ENCODE measurements at places on chromosomes 4 and X. TPM values are rescaled to one million over a fixed set of nuclear protein-coding genes. Genes with fewer than 3 reads are reported as not detected.

DNA sequence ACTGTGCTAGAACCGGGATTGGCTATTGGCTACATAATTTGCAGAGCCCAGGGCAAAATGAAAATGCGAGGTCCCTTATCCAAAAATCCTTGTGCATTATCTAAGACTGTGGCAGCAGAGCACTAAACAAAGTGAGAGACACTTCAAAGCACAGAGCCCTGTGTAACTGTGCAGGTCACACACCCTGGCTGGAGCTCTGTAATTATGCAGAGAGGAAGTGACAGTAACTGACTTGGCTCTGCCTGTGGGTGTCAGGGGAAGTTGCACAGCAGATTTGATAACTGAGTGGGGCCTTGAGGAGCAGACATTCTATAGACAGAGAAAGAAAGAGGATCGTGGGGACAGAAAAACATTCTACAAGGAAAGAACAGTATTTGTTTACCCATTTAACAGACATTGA, 173.5 kb upstream of the FMR1 start:
- no peak for DNase-seq

Gene SLC10A3
- 15.9 TPM for polyA plus RNA-seq

- no peak for DNase-seq
Measured at GRCh38 chr4:21699446-21699845, 249.1 kb downstream of the KCNIP4 start.

DNA sequence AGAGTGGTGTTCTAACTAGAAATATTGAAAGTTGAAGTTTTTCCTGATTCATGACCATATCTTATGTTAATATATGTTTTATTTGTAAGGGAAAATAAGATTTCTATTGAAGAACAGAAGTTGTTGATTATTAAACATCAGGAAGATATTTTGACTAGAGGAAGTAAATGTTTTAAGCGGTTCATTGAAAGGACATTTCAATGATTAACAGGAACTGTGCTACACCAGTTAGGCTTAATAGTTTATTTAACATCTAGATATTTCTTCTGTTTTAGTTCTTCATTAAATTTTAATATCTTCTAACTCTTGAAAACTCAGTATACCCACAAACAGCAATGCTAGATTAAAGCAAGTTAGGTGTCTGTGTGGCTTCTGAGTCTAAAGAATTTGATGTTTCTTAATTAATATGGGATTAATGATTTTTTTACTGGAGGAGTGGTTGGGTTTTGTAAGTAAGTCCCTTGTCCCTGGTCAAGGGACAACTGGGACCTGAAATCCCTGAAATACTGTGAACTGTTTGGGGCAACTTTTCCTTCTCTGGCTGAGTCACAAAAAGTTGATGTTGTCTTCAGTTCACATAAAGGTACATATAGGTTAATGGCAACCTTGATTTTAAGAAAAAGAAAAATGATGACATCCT, 42.9 kb upstream of the CYP4V2 start:
- no peak for DNase-seq

Gene EVC2
- polyA plus RNA-seq = 8.3 TPM

DNA sequence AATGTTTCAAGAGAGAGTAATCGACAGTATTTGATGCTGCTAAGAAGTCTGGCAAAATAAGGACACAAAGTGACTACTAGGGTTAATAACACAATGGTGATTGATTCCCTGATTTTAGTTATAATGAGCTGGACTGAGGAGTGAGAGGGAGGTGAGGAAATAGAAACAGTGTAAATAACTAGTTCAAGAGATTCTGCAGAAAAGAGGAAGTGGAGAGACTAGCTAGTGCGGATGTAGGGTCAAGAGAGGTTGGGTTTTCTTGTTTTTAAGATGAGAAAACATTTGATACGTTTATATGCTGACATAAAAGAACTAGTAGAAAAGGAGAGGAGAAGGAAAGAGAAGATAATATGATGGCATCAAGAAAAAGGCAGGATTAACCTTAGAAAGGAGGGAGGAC, 12.2 kb upstream of the TRPC5 start:
- no peak for DNase-seq

GRCh38 chr4:98939892-98940298, 11.0 kb upstream of the EIF4E start:
- peak; percentile 47 for DNase-seq

- no peak for DNase-seq
Measured at GRCh38 chrX:56764975-56765791, 36.1 kb downstream of the NBDY start.

Gene STK26
- 9.5 TPM for polyA plus RNA-seq

Gene SMARCA1
- 132 TPM for polyA plus RNA-seq

Gene ANOS1
- polyA plus RNA-seq = 8.0 TPM

Gene TNIP3
- polyA plus RNA-seq = 1.2 TPM

- DNase-seq = no peak
Measured at GRCh38 chrX:42943051-42943974, 165.3 kb upstream of the PPP1R2C start.

Gene NHSL2
- polyA plus RNA-seq = 8.6 TPM

DNA sequence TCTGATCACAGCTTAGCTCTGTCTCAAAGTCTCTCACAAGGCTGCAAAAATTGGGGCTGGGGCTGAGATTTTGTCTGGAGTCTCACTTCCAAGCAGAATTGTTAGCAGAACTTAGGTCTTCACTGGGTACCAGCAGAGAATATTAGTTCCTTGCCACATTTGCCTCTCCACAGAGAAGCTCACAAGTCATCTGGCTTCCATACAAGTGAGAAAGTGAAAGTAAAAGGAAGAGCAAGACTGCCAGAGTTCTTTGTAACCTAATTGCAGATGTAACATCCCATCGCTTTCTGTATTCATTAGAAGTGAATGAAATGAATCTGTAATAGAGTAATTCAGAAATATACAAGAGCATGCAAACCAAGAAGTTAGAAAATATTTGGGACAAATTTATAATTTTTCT, 624.1 kb upstream of the GNPDA2 start:
- DNase-seq = no peak

Gene TMEM154
- polyA plus RNA-seq = 0.72 TPM

DNA sequence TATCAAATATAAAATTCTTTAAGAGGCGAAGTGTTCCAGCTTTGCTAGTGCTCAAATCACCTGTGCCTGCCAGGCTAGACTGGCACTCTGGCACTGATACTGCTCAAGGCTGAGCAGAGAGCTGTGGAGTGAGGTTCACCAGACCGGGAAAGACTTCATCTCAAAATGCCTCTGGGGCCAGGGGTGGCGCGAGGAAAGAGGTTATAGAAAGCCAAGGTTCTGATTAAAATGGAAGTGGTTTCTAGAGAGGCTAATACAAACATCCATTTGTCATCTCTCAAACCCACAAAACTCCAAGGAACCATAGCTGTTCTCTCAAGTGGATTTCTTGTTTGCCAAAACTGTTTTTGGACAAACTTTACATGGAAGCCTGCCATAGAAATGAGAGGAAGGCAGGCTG, 41.5 kb downstream of the F11 start:
- no peak for DNase-seq

DNA sequence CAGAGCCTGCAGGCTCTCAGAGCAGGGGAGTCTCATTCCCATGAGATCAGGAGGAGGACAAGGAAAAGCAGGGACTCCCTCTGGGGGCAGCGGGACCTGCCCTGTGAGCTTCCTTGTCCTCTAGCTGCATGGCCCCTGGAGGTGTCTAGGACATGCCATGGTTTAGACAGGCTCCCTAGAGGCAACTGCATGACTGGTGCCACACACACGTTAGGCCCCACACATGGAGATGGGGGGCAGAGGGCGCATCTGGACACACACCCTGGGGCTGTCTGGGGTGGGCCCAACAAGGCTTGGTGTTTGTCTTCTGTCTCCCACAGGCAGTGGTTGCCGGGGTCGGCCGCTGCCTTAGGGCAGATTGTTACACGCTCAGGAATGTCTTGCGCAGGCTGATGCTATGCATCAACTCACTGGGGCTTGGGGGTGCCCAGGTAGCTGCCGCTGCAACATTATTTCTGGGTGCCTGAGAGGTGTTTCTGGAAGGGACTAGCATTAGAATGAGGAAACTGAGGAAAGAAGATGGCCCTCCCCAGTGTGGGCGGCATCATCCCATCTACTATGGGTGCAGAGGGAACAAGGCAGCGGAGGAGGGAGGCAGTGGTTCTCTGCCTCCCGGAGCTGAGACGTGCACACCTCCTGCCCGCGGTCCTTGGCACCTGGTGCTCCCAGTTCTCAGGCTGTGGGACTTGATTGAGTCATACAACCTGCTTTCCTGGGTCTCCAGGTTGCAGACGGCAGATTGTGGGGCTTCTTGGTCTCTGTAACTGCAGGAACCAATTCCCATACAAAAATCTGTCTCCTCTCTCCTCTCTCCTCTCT, 32.1 kb upstream of the GPR78 start:
- no peak for DNase-seq

Gene RAB33A
- polyA plus RNA-seq = 0.54 TPM
